Amniotic stem cell (primary cell): ENCODE measurements at places on chromosomes 6 and 20.

- DNase-seq = no peak
Observed at GRCh38 chr6:75302280-75302679, 17.7 kb upstream of the TMEM30A start.

DNA sequence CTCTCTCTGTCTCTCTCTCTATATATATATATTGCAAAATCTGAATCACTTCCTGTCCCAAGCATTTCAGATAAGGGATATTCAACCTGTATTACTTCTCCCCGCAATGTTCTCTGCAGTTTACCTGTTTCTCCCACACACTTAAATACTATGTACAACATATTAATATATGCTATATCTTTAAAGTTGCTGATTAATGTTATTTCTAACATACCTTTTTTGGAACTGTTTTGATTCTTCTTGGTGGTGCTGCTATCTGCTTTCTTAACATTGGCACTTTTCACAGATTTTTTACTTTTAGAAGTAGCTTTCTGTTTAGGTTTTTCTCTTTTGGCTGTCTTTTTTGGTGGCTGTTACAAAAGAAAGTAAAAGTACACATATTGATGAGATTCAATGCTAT is 27.2 kb downstream of the DEK start:
- DNase-seq = no peak

DNA sequence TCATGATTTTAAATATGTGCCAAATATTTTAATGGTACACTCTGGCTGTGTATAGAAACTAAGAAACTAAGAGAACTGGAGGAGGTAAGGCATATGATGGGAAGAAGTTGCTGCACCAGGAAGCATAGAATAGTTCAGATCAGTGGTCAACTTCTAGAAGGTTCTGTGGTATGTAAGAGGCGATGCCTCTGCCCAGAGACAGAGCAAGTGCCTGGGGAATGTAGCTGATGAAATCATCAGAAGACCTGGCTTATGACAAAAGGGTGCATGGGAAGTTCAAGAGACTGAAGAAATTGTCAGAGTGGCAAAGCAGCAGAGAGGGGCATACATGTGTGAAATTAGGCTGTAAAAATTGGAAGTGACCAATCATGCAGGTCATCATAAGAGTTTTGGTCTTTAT is 580.8 kb downstream of the BMP2 start:
- DNase-seq = no peak

GRCh38 chr6:72676995-72677394 is 55.1 kb downstream of the KCNQ5 start:
- no peak for DNase-seq

GRCh38 chr20:18662279-18663040 is 74.6 kb downstream of the DTD1 start:
- no peak for DNase-seq

DNA sequence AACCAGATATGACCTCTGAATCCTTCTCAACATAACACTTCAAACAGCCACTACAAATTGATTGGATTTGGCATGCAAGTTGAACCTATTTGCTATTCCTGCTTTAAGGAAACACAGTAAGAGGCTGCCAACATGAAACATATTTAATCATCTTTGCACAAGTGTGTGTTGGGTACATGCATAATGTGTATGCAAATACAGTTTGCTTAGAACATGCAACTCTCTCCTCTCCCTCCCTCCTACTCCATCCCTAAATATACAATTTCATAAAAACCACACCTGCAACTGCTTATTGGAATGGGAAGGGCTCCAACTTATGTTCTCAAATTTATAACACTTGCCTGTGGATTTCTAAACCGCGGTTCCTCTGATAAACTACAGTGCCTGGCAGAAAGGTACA is 71.5 kb downstream of the CD83 start:
- DNase-seq = no peak

GRCh38 chr6:96762599-96762998 is 74.7 kb downstream of the GPR63 start:
- no peak for DNase-seq

GRCh38 chr20:31918466-31919105 is 33.3 kb downstream of the PDRG1 start:
- no peak for DNase-seq

GRCh38 chr6:148064406-148065134 is 278.1 kb upstream of the SASH1 start:
- DNase-seq = peak; percentile 40

DNA sequence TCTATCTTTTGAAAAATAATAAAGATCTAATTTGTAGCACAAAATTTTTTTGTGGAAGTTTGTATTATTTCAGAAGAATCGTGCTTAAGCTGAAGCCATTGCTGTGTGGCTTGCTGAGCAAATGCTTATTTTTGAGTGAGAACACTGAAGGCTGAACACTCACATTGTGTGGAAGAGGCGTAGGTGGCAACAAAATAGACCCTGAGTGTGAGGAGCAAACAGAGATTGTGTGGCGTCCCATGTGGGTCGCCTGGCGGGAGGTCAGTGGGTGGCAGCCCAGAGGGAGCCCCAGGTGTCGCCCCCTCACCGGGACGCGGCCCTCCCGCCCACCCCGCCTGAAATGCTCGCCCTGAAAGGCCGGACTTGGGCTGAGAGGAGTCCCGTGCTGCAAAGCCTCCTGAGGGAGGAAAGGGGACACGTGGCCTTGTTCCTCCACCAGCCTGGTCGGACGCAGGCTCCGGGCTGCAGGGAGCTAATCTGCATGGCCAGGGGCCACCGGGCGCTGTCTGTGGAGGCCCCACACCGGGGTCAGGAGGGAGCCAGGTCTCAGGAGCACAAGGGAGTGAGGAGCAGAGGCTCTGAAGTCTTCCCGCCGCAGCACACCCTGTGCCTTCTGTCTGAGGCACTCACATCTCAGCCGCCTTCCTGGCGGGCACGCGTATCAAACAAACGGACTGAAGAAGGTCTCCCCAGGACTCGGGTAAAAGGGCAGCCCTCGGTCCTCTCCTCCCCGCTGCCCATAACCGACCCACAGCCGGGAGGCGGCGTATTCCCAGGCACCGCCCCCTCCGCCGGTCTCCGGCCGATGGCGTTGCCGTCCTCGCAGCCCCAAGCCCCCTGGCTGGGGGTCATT is 15.9 kb downstream of the DDO start:
- DNase-seq = no peak
